ENCODE measurements at places on chromosomes 5 and 9.

DNA sequence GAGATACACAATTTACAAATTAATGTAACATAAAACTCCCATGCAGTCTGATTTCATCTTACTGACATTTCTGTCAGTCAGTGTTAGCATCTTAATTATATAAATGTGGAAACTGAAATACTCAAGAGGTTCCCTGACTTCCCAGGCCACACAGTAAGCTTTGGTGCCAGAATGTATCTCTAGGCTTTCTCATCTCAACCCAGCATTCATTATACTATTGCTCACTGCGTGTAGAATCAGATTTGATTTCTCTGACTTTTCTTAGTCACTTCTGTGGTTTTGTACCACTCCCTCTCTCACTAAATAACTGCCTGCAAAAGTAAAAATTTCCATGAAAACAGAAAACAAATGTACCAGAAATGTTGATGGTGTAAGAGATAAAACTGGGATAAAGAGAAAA is 31.7 kb upstream of the CDKN2B start:
- DNase-seq, result peak; percentile 38

- DNase-seq, result no peak
Observed at GRCh38 chr5:109714592-109714991, 24.9 kb downstream of the MAN2A1 start.

GRCh38 chr9:91193087-91193657 is 168.5 kb downstream of the AUH start:
- peak; percentile 94 for DNase-seq

DNA sequence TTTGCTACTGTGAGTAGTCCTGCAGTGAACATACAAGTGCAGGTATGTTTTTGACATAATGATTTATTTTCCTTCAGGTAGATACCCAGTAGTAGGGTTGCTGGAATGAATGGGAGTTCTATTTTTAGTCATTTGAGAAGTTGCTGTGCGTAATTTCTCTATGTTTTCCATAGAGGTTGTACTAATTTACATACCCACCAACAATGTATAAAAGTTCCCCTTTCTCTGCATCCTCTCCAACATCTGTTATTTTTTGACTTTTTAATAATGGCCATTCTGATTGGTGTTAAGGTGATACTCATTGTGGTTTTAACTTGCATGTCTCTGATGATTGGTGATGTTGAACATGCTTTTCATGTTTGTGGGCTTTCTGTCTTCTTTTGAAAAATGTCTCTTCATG is 64.7 kb upstream of the CTSL start:
- no peak for DNase-seq

DNA sequence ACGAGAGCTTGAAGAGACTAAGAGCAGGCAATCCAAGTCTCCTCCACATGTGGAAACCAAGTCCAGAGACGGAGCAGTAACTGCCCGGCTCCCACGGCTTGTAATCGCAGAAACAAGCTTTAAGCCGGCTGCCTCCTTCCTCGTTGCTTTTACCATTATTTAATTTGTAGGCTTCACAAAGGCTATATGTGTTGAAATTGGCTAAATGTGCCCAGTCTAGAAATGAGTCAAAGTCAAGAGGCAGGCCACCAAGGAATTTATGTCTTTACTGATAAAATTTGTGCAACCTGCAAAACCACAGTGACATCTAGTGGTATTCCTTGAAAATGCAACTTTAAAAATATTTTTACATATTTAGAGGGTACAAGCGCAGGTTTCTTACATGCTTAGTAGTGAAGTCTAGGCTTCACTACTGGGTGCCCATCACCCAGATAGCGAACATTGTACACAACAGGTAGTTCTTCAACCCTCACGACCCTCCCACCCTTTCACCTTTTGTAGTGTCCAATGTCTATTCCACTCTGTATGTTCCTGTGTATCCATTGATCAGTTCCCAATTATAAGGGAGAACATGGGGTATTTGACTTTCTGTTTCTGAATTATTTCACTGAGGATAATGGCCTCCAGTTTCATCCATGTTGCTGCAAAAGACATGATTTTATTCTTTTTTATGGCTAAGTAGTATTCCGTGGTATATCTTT is 33.5 kb upstream of the EBF1 start:
- DNase-seq, result peak; percentile 3

GRCh38 chr5:124252191-124252638 is 494.2 kb downstream of the ZNF608 start:
- DNase-seq, result no peak

- no peak for DNase-seq
Observed at GRCh38 chr5:33662722-33663427, 222.1 kb downstream of the TARS1 start.

DNA sequence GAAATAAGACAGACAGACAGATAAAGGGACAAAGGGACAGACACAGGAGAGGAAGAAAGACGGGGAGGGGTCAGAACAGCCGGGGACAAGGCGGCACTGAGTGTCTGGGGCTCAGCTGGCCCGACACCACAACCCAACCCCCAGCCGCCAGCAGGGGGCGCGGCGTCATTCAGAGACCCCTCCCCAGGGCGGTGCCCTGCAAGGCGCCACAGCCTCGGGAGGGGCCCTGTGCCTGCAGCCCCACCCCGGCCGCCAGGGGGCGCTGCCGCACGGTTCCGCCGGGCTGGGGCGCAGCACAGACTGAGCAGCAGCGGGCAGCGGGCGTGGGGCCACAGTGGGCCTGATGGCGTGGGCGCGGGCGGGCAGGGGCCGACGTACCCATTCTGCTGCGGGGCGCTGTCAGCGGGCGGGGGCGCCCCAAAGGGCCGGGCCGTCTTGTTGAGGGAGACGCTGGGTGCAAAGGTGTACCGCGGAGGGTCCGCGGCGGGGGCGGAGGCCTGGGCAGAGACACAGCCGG is 5.9 kb downstream of the PDLIM7 start:
- no peak for DNase-seq

DNA sequence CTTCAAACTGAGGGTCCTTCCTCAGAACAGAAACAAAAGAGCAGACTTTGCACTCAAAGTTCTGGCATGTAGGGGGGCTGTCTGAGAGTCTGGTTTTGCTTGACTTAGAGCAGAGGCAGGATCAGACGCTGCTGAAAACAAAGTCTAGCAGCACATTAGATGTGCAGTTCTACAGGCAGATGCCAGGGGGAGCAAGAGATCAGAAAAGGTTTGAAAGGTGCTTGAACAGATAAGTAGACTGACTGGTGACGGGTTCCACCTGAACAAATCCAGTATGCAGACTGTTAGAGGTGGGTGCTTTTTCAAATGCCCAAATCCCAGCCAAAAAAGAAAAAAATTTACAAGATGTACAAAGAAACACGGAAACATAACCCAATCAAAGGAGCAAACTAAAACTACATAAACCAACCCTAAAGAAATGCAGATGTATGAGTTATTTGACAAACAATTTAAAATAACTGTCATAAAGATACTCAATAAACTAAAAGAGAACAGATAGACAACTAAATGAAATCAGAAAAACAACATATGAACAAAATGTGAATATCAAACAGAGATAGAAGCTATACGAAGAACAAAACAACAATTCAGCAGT is 194.7 kb upstream of the FREM1 start:
- DNase-seq, result no peak

Data from PC-9 (cell line).